ENCODE measurements at places on chromosomes 4 and X. TPM values are rescaled to one million over a fixed set of nuclear protein-coding genes. Genes with fewer than 3 reads are reported as not detected.

USP17L28 gene
- not detected for total RNA-seq

DACH2 gene
- total RNA-seq: not detected

MAGED4 gene
- not detected for total RNA-seq

DNA sequence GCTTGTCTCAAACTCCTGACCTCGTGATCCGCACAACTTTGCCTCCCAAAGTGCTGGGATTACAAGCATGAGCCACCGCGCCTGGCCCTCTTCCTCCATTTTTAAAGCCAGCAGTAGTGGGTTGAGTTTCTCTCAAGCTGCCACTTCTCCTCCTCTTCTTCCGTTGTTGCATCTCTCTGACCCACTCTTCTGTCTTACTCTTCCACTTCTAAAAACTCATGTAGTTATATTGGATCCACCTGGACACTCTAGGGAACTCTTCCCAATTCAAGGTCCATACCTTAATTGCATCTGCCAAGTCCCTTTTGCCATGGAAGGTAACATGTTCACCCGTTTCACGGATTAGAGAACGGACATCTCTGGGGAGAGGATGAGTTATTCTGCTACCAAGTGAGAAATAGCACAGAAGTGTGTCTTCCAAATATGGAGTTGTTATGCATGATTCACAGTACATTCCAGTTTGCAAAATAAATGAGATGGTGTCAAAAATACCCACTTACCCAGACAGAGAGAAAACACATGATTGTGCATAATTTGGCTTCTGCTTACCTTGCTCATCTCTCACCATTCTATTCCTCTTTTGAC is 51.8 kb downstream of the GBA3 start:
- no peak for DNase-seq

DNA sequence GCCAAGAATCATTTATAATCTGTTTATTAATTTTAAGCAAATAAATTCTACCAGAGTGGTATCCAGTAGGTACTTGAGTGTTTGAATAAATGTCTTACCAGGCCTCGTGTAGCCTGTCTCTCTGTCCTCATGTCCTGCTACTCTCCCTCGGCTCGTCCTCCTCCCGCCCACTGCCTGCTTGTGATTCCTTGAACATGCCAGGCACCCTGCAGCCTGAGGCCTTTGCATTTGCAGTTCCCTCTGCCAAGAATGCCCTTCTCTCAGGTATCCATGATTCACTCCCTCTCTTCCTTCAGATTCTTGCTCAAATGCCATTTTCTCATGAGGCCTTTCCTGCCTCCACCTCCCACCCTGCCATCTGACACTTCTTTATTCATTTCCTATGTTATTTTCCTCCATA is 209.7 kb upstream of the PRPS2 start:
- no peak for DNase-seq

DNA sequence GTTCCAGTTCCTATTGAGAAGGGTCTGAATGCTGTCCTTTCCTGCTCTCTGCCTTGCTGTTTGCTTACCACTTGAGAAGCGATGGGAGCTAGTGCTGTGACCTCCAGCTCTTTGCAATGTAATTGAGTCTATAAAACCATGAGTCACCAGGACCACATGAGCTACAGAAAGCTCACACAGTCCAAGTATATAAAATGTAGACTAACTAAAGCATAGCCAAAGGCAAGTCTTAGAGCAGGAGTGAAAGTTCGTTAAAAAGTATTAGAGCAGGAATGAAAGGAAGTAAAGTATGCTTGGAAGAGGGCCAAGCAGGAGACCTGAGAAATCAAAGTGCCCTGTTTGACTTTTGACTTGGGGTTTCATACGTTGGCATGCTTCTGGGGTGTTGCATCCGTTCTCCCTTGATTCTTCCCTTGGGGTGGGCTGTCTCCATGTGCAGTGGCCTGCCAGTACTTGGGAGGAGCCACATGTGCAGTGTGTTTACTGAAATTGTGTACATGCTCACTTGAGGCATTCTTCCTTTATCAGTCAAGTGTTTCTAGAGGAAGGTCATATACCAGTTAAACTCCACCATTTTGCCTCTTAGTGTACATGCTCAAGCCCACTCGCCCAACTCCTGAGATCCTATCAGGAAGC is 71.3 kb upstream of the KIT start:
- no peak for DNase-seq

DNA sequence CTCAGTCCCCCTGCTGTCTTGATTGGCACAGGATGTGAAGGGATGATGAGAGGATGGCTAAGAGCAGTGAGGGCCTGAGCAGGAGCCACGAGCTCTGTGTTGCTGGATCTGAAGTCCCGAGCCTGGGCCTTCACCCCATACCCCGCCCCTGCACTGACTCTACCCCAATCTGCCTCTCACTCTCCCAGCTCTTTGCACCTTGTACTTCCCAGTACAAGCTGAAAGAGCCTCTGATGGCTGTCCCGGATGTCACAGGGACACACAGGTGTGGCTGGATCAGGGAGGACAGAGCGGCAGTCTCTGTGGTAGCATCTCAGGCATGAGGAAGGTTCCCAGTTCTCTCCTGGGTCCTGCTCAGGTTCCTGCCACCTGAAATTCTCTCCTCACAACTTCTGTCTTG is 103.6 kb downstream of the CHIC2 start:
- no peak for DNase-seq

DNA sequence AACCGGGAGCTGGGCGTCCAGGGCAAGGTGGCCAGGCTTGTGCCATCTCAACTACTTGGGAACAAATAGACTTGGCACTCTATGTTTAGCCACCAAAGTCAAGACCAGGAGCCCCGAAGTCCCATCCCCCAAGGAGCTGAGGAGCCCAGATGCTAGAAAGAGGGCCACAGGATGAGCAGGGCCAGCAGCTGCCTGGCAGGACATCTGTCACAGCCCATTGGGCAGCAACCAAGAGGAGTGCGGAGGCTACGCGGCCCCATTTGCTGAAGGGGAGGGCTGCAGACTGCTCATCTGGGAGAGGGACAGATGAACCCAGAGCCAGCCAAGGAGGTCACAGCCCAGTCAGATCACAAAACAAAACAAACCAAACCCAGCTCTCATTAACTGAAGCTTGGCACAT is 22.9 kb upstream of the SOWAHD start:
- DNase-seq: no peak

DNA sequence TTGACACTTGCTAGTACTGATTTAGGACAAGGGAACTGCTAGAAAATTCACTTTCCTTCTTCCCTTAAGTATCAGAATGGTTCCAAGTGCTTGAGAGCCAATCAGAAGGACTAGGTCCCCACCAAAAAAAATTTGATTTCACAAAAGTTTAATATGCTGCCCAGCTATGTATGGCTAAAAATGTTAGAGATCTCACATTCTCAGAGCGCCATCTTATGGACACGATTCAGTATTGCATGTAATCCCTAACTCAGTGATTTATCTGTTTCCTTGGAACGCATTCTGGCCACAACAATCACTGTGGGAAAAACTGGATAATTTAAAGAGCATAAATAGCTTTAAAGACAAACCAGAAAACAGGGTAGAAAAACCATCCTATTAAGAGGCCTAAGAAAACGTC is 255.1 kb upstream of the GPC4 start:
- no peak for DNase-seq

DNA sequence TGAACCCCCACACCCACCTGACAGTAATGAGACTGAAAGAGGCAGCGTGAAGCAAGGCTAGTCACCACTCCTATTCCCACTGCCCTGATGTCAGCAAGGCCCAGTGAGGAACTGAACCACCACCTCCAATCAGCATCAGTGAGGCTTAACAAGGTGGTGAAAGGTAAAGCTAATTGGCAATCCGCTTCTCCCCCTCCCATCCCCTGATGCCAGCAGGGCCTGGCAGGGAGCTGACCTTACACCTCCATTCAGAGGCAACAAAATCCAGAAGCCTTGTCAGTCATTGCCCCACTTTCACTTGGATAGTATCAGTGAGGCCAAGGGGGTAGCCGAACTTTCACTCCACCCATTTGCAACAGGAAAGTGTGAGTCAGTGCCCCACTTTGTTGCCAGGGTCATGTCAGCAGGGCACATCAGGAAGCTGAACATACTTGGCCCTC is 60.8 kb downstream of the AWAT2 start:
- no peak for DNase-seq

DNA sequence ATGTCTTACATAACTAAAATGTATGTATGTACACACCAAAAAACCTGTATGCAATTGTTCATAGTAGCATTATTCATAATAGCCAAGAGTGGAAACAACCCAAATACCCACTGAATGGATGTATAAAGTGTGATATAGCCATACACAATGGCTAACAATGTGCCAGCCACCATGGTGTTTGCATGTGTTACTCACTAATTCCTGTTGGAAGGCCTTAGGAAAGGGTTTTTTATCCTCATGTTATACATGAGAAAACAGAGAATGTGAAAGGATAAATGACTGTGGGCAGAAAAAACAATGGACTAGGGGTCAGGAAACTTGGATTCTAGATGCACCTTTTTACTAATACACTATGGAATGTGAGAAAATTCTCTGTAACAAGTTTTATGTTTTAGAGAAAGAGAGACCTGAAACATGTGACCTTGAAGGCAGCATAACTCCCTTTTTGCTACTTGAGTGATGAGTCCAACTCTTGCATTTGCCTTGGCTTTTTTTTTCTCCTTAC is 55.7 kb downstream of the TIGD2 start:
- no peak for DNase-seq

DNA sequence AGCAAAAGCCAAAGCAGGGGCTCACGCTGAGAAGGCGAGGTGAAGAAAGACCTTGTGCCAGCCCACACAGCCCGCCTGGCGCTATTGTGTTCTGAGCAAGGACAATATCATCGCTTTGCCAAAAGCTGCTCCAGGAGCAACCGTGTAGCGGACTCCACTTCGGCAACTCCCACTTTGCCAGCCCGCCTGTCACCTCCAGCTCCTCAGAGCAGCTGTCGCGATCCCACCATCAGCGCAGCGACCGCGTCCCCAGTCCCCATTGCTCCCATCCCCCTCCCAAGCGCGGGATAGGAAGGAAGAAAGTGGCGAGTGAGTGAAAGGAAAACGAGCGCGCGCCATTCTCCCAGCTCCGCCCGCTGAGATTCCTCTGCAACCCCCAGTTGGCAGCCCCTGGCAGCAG is 759 bp downstream of the ZC4H2 start:
- DNase-seq: no peak

- DNase-seq: no peak
Observed at GRCh38 chr4:52617336-52618020, 41.6 kb downstream of the USP46 start.

GRCh38 chr4:766152-766515 is 59.8 kb downstream of the CPLX1 start:
- DNase-seq: no peak

Data from PC-9 (cell line).